ENCODE measurements at places on chromosomes 3 and 15.

DNA sequence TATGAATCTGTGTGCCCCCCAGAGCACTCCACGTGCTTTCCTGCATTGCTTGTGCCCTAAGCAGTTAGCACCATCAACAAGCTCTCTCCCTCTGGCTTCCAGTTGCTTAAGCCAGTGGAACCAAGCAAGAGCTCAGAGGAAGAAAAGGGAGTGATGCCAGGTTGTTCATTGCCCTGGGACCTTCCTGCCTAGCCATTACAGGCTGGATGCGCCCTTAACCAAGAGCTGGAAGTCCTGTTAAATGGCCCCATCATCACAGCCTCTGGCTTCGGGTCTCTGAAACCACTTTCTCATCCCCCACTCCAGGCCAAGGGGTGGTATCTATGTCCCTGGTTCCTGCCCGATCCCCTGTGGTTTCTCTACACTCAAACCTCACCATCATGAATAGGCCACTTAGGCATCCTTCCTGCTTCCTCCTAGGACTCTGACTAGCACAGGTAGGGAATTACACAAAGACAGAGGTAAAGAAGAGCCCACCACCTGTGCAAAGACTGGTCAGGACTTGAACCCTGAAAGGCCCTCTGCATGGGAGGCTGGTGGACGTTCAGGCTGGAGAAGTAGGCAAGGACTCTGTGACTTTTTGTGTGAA is 309.5 kb upstream of the TRIM42 start:
- DNase-seq: no peak

DNA sequence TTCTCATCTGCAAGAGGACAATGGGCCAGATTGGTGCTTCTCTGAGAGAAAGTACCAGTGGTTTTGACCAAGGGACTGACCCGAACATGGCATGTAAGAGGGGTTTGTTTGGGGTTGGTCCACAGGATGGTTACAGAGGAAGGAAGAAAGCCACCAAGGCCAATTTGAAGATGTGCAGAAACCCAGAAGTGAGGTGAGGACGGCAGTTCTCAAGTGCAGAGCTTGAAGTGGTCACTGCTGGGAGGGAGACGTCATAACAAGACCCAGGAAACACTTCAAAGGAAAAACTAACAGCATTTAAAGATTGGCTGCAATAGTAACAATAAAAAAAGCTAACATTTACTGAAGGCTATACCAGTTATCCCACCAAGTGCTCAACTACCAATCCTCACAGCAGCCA is 29.1 kb downstream of the LIPC start:
- DNase-seq: no peak

GRCh38 chr3:25547943-25548674 is 116.6 kb downstream of the TOP2B start:
- DNase-seq: no peak

- no peak for DNase-seq
Observed at GRCh38 chr15:75577401-75578172, 1.5 kb downstream of the PTPN9 start.

DNA sequence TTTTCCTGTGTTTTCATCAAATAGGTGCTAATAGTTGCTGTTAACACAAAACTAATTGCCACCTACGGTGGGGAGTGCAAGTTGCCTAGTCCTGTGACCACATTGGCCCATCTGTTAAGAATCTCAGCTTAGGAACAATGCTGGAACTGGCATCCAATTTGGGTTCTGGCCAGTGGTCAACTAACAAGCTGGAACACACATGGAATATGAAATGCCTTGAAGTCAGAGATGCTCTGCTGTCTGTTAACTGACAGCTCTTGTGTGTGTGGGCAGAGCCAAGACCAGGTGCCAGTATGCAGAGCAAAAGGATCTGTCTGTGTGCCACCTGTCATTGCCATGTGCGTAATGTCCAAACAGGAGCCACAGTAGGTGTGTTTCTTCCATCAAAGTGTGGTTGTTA is 460.8 kb downstream of the ROBO2 start:
- DNase-seq: no peak

DNA sequence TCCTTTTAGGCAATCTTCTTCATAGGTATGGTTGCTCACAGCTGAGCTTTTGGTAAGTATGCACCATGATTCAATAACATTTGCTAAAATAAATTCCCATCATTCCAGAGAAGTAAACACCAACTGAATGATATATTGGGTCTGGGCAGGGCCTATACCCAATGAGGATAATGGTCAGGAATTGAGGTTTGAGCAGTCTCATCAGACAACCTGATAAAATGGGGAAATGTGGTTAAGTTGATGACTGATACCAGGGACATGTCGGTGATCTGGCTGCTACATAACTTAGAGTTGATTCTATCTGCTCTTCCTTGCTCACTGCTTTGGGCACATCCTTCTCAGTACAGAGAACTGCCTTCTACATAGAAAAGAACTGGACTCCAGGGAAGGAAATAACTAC is 92.9 kb downstream of the GPR156 start:
- no peak for DNase-seq

- DNase-seq: no peak
Observed at GRCh38 chr3:105542282-105543019, 175.7 kb downstream of the ALCAM start.

DNA sequence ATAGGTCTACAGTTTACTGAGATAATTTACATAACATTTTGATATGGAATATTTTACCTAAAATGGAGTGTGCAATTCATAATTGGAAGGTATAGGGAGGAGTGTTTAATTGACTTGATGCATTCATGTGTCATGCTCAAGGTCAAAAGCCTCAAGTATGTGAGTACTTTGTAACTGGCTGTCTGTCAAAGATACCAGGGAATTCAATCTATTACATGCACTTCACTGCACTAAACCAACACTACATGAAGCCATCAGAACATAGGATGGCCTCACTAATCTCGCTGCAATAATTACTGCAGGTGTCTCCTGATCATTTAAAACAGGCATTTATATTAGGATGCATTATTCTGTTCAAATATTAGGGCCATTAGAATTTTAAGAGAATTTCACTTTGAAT is 367.2 kb downstream of the CNTN4 start:
- no peak for DNase-seq

- DNase-seq: no peak
Observed at GRCh38 chr3:171178714-171179113, 152.2 kb upstream of the SLC2A2 start.

Measured in nucleus accumbens (tissue), 56 donors.